NB4 (cell line): ENCODE measurements at places on chromosomes 6 and 20.

- no peak for DNase-seq
These were observed 290.0 kb upstream of the JAG1 start for GRCh38 chr20:10963717-10964266.

DNA sequence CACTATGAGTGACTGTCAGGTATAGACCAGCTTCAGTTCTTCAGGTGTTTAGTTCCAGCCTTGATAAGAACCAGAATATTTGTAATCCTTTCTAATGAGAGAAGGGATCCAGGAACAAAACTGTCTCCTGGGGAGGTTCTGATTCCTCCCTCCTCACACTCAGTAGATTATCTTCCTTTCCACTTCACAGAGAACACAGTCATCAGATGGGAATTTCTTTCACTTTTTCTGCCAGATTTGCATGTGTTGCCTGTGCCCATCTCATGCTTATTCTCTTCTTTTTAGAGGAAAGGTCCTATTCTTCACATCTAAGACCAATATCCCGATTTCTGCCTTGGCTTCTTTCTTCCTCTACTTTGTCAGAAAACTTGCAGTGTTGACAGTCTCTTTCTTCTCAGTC is 50.8 kb downstream of the CD109 start:
- no peak for DNase-seq

DNA sequence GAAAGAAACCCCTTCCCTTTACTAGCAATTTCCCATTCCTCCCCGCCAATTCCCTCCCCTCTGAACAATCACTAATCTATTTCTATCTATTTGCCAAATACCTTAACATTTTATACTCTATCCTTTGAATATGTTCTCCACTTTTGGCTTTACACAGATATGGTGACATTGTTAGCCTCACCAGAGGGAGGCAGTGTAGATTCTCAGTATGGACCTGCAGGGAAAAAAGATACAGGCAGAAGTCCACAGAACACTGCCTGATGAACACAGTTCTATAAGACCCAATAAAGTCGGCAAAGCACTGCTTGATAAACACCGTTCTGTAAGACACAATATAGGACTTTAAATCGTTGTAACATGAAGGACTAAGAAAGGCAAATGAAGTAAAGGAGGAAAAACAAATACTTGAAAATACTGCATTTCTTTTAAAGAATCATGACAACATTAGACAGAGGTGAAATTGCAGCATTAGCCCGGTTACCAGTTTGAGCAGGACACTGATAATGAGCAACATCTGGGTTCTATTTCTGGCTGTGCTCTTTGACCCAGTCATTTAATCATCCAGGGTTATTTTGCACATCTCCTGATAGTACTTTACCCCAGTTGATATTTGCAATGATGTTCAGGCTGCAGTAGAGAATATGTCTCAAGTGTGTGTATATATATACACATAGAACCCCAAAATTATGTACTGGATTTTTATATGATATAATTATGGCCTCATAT is 296.8 kb downstream of the UTRN start:
- peak; percentile 51 for DNase-seq

DNA sequence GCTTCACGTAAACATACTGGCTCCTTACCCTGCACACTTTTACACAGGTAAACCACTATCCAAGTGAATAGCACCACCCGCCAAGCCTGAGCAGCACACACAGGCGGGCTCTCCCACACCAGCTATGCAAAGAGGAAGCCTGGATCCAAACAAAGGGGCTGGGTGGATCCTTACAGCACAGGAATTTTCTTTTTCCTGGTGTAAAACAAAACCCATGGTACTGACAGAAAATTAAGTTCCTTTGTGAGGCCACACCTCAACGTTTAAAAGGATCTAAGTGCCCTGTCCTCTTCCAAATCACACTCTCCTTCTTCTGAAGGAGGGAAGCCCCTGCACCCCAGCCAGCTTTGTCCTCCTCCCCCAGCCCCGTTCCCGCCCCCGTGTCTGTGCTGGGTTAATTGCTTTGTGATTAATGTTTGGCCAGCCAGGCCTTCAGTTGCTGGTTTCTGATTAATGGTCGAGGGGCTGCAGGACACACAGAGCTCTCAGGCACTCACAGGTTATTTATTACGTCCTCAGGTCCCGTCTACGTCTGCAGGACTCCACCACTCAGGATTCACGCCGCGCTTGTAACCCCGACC is 6.1 kb downstream of the DACT2 start:
- DNase-seq, result no peak

DNA sequence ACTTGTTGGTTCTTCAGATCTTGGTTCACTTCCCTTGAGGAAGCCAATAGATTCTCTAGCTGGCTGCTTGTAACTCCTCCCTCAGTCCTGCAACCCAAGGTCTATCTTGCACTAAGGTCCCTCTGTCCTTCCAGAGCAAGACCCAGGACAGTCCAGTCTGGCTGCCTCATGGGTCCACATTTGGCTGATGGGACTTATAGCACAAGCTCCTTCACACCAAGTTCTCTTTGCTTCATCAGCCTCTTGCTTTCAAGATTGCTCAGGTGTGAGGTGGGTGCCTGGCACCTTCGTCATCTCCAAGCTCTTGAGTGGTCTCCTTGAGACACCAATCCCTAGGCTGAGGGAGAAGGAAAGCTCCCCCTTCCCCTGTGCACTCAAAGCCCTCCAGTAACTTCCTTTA is 28.3 kb downstream of the NSFL1C start:
- peak; percentile 47 for DNase-seq

- no peak for DNase-seq
These were observed 377.6 kb upstream of the CITED2 start for GRCh38 chr6:139752086-139752485.

- no peak for DNase-seq
These were observed 53.3 kb upstream of the EYA4 start for GRCh38 chr6:133187657-133188453.

GRCh38 chr6:113524826-113525225 is 332.3 kb upstream of the MARCKS start:
- no peak for DNase-seq

GRCh38 chr6:39937686-39938333 is 3.5 kb upstream of the MOCS1 start:
- no peak for DNase-seq

GRCh38 chr6:90356012-90356421 is 59.4 kb upstream of the BACH2 start:
- no peak for DNase-seq

GRCh38 chr20:53826597-53827291 is 233.1 kb upstream of the ZNF217 start:
- DNase-seq, result peak; percentile 50

- DNase-seq, result no peak
These were observed 150.2 kb downstream of the CDH26 start for GRCh38 chr20:60108397-60108796.

DNA sequence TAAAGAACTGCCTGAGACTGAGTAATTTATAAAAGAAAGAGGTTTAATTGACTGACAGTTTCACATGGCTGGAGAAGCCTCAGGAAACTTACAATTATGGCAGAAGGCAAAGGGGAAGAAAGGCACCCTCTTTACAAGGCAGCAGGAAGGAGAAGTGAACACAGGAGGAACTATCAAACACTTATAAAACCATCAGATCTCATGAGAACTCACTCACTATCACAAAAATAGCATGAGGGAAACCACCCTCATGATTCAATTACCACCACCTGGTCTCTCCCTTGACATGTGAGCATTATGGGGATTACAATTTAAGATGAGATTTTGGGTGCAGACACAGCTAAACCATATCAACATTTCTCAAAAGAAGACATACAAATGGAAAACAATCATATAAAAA is 266.3 kb downstream of the EPM2A start:
- DNase-seq, result no peak

- peak; percentile 62 for DNase-seq
These were observed 7.0 kb upstream of the TUBB2A start for GRCh38 chr6:3164388-3164787.

DNA sequence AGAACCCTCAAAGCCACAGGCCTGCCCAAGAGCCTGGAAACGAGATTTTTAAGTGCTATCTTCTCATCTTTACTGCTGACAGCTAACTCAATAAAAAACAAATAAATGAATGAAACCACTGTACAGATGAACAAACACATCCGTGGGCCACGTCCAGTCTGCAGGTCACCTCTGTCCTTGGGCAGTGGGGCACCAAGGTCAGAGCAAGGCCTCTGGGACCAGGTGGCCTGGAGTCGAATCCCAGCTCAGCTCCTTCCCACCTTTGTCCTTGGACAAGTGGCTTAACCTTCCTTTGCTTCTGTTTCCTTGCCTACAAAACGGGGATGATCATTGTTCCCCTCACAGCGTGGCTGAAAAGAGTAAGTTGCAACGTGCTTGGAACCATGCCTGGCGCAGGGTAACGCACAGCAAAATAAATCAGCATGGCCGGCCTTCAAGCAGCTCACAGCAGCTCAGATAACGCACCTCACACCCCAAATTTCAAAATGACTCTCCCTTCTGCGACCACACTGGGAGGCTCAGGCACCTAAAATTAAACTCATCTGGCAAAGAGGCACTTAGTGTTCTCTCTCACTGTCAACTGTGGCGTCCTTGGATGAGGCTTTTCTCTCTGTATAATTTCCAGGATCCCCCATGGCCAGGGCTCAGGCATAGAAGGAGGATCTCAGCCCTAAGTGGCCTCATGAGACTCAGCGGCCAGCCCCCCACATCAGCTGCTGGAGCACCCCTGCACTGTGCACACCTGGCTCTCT is 35.7 kb downstream of the RRBP1 start:
- DNase-seq, result no peak

- peak; percentile 36 for DNase-seq
These were observed 99.8 kb downstream of the HIVEP2 start for GRCh38 chr6:142845143-142845571.

DNA sequence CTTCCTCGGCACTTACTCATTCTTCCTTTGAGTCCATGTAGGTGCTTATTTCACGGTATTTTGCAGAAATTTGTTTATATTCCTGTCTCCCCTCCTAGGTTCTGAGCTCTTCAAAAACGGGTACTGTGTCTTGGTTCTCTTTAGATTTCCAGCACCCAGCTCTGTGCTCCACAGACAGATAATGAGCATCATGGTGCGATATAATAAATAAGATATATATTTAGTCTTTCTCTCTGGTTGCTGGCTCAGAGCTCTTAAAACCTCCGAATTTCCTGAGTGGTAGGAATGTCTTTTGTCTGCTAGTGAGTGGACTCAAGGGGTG is 108.1 kb upstream of the GPR6 start:
- DNase-seq, result no peak

DNA sequence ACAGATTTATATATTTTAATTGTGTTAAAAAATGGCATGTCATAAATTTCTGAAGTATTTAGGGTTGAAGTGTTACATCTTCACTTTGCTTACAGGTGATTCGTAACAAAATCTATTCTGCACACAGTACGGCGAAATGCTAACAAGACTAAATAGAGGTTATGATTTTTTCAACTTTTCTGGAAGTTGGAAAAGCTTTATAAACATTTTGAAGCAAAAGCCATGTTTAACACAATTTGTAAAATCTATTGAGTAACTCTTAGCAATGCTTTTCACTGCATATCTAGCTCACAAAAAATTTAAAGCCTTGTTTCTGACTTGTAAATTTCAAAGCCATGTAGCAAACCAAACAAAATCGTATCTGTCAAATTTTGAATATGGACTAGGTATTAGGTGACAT is 3.3 kb downstream of the STX16 start:
- no peak for DNase-seq

- DNase-seq, result peak; percentile 51
These were observed 3.3 kb downstream of the ADGRB3 start for GRCh38 chr6:68638230-68638900.

DNA sequence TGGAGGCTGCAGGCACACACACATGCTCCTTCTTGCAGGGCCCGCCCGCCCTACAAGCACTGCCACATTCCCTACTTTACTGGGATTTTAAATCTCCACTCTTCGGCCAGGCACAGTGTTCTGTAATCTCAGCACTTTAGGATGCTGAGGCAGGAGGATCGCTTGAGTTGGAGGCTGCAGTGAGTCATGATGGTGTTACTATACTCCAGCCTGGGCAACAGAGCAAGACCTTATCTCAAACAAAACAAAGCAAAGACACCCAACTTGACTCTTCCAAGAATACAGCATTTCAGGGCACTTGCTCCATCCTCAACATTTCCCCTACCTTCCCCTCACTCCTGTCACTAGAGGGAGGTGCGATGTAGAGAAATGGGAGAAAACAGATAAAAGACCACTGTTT is 194.0 kb downstream of the MYLK4 start:
- no peak for DNase-seq

DNA sequence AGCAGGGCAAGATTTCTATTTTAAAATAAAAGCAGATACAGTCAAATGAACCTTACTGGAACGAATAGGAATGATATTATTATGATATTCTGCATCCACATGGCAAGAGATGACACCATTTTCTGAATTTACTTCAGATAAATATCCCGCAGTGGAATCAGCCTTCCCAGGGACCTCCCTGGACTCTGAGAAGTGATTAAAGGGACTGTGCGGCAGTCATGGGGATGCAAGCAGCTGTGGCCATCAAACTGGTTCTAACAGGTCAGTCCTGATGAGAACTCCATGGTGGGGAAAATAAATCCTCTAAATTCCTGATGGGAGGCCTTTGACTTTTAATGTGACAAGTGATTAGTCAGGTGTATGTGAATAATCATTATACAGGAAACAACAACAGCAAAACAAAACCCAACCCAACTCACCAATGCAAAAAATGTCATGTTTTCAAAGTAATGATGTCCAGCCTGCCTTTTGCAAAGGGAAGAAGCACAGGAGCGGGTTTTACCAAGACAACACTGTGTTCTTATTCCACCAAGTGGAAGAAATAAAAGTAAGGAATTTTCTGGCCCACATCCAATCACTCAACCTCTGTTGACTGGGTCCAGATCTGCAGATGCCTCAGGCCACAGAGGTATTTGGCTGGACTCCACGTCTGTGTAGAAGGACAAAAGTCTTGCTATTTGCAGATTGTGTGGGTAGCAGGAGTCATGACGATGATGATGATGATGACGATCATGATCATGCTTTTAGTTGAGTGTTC is 61.9 kb upstream of the CITED2 start:
- DNase-seq, result no peak

- peak; percentile 80 for DNase-seq
These were observed 92.8 kb downstream of the CLIC5 start for GRCh38 chr6:45922728-45923351.

DNA sequence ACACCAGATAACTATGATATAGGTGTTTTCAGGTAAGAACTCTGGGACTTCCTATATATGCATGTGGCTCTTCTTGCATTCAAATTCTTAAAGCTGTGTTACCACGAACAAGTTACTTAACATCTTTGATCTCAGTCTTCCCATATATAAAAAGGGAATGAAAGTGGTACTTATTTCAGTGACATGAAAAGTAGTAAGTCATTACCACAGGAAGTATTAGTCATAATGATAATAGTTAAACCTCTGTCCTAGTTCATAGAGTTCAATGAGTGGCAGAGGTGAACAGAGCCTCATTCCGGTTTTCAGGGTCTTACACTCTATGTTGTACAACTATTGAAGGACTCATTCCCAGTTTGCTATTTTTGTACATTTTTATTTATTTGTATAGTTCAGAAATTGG is 237.0 kb downstream of the NKAIN2 start:
- peak; percentile 3 for DNase-seq

- DNase-seq, result no peak
These were observed 47.8 kb upstream of the TRAF3IP2 start for GRCh38 chr6:111653434-111653833.

DNA sequence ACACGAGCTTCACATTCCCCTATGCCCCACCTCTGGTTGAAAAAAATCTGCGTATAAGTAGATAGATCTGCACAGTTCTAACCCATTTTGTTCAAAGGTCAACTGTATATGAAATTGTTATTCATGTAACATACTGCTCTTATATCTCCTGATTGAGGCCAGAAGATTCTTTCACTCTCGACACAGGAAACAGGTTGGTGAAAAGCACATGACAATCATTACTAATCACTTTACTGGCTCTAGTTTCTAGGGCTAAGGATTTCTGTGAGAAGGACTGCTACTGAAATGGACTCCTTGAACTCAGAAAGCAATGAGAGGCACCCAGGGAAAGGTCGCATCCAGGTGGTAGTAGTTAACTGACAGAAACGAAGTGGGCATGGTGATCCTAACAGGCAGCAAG is 21.7 kb downstream of the PDSS2 start:
- no peak for DNase-seq
